ENCODE measurements at places on chromosomes 4 and X. TPM values are rescaled to one million over a fixed set of nuclear protein-coding genes. Genes with fewer than 3 reads are reported as not detected.

ZNF711 gene
- total RNA-seq, result not detected

DDIT4L gene
- total RNA-seq, result 1.0 TPM

GRCh38 chr4:98674404-98675173 is 16.2 kb upstream of the TSPAN5 start:
- H3K4me1 ChIP-seq, result no peaks in the 10 kb centered on the region
- H3K4me3 ChIP-seq, result no peak overlapping the region
- no peak for DNase-seq
- no peaks in the 10 kb centered on the region for H3K27me3 ChIP-seq
- no peaks in the 10 kb centered on the region for H3K36me3 ChIP-seq

GAGE2A gene
- total RNA-seq, result not detected

DNA sequence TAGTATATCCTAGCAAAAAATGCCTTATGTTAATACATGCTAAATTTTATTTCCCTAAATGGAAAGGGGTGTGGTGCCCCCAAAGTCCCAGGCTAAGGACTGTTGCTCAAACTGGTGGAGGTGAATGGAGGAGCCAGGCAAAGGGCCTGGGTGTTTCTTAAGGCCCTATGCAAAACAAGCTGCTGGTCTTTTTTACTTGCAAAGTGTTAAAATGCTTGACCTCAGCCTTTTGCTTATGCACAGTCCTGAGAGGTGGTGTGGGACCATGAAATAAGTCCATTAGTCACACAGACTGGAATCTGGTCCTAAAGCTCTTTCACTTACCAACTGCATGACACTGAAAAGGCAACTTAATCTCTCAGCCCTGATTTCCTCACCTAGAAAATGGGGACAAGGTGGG is 223.5 kb upstream of the MBNL3 start:
- no peak overlapping the region for H3K4me3 ChIP-seq
- no peak overlapping the region for H3K27ac ChIP-seq
- H3K27me3 ChIP-seq, result no peaks in the 10 kb centered on the region
- no peaks in the 10 kb centered on the region for H3K4me1 ChIP-seq
- DNase-seq, result no peak

DNA sequence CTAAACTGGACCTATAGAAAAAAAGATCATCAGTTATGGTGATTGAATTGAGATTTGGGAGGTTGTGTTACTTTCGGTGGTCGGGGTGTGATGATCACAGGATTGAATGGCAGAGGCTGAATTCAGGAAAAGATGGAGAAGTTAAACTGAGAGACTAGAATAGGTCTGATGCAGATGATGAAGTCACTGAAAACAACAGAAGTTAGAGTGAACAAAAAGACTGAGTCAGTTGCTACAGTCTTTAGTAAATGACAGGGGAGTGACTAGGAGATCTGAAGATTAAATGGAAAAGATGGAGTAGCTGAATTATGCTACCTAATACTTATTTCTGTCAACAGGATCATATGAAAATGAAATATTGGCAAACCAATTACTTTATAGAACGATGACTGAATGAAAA is 163.2 kb downstream of the RPA4 start:
- H3K4me3 ChIP-seq, result no peak overlapping the region
- H3K27ac ChIP-seq, result no peak overlapping the region
- no peaks in the 10 kb centered on the region for H3K27me3 ChIP-seq

- DNase-seq, result no peak
- H3K27me3 ChIP-seq, result no peaks in the 10 kb centered on the region
- no peaks in the 10 kb centered on the region for H3K4me1 ChIP-seq
- no peaks in the 10 kb centered on the region for H3K36me3 ChIP-seq
Measured at GRCh38 chr4:7558436-7558835, 123.7 kb upstream of the PSAPL1 start.

TKTL1 gene
- total RNA-seq, result not detected

CDX4 gene
- total RNA-seq, result not detected

- no peak overlapping the region for H3K4me3 ChIP-seq
- no peaks in the 10 kb centered on the region for H3K36me3 ChIP-seq
- DNase-seq, result no peak
- no peak overlapping the region for H3K27ac ChIP-seq
Measured at GRCh38 chrX:119028733-119029330, 44.0 kb upstream of the CT47C1 start.

DNA sequence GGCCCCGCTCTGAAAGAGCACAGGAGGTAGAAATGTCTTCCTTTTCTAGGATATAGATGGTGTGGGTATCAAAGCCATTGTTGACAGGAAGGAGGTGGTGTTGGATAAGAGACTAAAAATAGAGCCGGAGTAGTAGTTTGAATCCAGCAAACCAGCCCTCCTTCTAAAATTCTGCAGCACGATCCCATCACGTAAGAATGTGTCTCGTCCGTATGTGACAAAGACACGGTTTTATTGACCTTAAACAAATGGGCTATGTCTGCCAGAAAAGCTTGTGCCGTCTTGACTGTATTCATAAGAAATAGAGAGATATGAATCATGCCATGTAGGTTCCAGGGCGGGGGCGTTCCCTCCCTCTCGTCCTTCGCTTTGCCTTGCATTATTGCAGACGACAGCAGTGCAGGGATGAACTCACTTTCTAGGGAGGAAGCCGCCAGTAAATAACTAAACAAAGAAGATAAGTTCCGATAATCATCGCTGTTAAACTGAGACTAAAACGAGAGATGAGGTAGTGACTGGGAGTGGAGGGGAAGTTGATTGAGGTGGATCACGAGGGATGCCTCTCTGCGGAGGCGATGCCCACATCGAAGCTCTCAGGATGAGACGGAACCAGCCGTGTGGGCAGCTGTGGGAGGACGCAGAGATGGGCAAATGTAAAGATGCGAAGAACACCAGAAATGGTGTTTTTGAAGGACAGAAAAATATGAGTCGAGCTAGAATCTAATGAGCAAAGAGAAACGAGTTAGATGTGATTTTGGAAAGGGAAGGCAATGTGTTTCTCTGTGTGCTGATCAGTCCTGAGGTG is 3.4 kb downstream of the TENM3 start:
- DNase-seq, result no peak
- H3K27ac ChIP-seq, result no peak overlapping the region
- H3K36me3 ChIP-seq, result no peaks in the 10 kb centered on the region
- H3K4me3 ChIP-seq, result no peak overlapping the region

NSD2 gene
- total RNA-seq, result 186 TPM

ARAP2 gene
- 25.8 TPM for total RNA-seq

- H3K4me1 ChIP-seq, result peaks cover 44% of the 10 kb centered on the region
- no peaks in the 10 kb centered on the region for H3K27me3 ChIP-seq
- H3K4me3 ChIP-seq, result no peak overlapping the region
- DNase-seq, result no peak
- no peaks in the 10 kb centered on the region for H3K36me3 ChIP-seq
Measured at GRCh38 chr4:2804973-2805501, 12.2 kb downstream of the SH3BP2 start.

GRCh38 chrX:37787423-37787869 is 7.6 kb downstream of the CYBB start:
- H3K27me3 ChIP-seq, result no peaks in the 10 kb centered on the region
- no peaks in the 10 kb centered on the region for H3K4me1 ChIP-seq

EDA2R gene
- not detected for total RNA-seq

GRCh38 chrX:84453351-84454246 is 48.7 kb downstream of the HDX start:
- no peak overlapping the region for H3K27ac ChIP-seq
- no peaks in the 10 kb centered on the region for H3K4me1 ChIP-seq
- no peak overlapping the region for H3K4me3 ChIP-seq
- no peaks in the 10 kb centered on the region for H3K36me3 ChIP-seq

- H3K4me1 ChIP-seq, result peaks cover 29% of the 10 kb centered on the region
- H3K27me3 ChIP-seq, result no peaks in the 10 kb centered on the region
- H3K36me3 ChIP-seq, result no peaks in the 10 kb centered on the region
- peak overlapping the region; percentile 91 for H3K27ac ChIP-seq
Measured at GRCh38 chrX:131831185-131831520, 191.9 kb upstream of the STK26 start.

- no peaks in the 10 kb centered on the region for H3K4me1 ChIP-seq
- no peaks in the 10 kb centered on the region for H3K36me3 ChIP-seq
- H3K27ac ChIP-seq, result no peak overlapping the region
- no peaks in the 10 kb centered on the region for H3K27me3 ChIP-seq
Measured at GRCh38 chr4:88353324-88353723, 25.3 kb upstream of the HERC6 start.

PRR32 gene
- not detected for total RNA-seq

- no peak overlapping the region for H3K27ac ChIP-seq
- no peak for DNase-seq
- H3K4me1 ChIP-seq, result no peaks in the 10 kb centered on the region
- no peaks in the 10 kb centered on the region for H3K27me3 ChIP-seq
Measured at GRCh38 chr4:6500481-6501140, 28.2 kb upstream of the PPP2R2C start.

DNA sequence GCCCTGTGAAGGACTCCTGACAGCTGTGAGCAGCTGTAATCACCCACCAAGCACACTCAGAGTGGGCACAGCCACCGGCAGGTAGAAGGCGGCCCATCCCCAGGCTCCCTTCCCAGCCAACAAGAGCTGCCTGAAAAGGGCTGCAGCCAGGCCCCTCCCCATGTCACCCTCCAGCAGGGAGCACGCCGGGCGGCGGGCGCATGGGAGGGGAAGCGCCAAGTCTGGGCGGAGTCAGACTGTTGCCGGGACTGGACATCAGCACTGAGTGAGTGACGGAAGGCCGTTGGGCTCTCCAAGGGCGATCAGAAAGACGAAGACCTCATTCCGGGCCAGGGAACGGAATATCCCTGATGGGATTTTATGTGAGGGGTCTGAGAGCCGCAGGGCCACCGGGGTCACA is 82.1 kb downstream of the PPP2R2C start:
- H3K4me1 ChIP-seq, result peaks cover 26% of the 10 kb centered on the region
- H3K36me3 ChIP-seq, result no peaks in the 10 kb centered on the region
- no peaks in the 10 kb centered on the region for H3K27me3 ChIP-seq
- H3K4me3 ChIP-seq, result no peak overlapping the region

CXCL8 gene
- 0.35 TPM for total RNA-seq
